Hematopoietic multipotent progenitor cell treated with erythropoietin and hydrocortisone succinate and interleukin-3 and kit ligand, for 17 days (in vitro differentiated cells): ENCODE measurements at places on chromosomes 6 and 20.

GRCh38 chr6:167130712-167131684 lies 8.1 kb downstream of the CCR6 start:
- no peak for DNase-seq

DNA sequence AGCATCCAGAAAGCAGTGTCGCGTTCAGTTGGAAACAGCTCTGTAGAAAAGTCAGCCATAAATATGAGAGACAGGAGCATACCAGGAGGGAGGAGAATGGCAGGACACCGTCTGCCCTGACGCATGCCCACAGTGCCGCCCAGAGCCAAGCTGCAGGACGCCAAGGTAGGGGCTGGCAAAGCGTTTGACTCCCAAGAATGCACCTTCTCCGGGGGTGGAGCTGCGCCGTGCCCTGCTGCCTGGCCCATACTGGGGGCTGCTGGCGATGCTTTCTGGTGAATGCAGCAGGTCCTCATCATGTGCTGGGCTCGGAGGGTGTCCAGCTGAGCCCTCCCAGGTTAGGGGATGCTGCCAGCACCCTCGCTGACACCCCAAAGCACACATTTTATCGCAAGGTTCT lies 349.8 kb downstream of the CDH4 start:
- DNase-seq = no peak

DNA sequence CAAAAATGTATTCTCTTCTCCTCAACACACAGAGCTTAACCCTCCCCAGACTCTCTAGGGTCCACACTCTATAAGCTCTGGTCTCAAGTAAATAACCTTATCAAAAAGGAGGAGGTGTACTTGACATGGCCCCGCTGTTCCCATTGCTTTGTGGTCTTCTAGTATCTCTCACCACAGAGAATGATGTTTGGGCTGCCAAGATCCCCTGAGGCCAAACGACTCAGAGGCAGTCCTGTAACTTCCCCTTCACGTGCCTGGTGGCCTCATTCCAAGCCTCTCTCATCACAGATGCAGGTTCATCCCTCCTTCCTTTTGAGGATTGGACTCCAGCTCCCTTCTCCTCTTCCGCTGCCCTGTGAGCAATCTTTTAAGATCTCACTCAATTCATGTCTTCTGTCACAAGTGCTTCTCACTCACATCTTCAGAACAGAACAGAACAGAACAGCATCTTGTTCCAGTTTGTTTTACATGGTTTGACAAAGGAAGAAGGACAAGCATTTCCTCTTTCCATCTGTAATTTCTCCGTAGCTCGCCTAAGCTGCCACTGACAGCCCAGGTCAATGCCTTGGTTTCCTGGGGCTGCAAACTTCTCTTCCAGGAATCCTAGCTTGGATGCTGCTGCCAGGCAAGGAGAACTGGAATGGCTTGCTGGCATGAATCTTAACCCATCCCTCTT lies 541.5 kb downstream of the CD83 start:
- DNase-seq = no peak

DNA sequence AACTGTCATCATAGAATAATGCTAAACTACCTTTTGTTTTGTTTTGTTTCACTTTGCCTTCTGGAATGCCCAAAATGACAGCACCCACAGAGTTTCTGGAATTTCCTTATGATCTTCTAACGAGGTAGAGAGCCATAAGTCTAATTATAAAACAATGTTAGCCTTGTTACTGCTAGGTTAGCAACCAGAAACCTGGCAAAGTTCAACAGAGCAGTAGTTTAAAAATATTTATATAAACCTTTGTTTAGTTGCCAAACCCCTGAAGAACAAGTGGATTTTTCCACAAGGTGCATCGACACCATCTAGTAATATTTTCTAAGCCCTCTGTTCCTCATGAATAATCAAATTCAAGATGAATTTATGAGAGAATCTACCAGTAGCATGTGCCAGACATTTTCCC lies 27.6 kb upstream of the IPCEF1 start:
- no peak for DNase-seq

- no peak for DNase-seq
These were observed 464.8 kb downstream of the CBLN4 start for GRCh38 chr20:55540486-55540885.

- no peak for DNase-seq
These were observed 214.8 kb upstream of the RREB1 start for GRCh38 chr6:6892744-6893583.

GRCh38 chr20:24481173-24481572 lies 11.7 kb downstream of the SYNDIG1 start:
- DNase-seq = no peak

GRCh38 chr6:46338131-46338530 lies 153.1 kb downstream of the RCAN2 start:
- no peak for DNase-seq

DNA sequence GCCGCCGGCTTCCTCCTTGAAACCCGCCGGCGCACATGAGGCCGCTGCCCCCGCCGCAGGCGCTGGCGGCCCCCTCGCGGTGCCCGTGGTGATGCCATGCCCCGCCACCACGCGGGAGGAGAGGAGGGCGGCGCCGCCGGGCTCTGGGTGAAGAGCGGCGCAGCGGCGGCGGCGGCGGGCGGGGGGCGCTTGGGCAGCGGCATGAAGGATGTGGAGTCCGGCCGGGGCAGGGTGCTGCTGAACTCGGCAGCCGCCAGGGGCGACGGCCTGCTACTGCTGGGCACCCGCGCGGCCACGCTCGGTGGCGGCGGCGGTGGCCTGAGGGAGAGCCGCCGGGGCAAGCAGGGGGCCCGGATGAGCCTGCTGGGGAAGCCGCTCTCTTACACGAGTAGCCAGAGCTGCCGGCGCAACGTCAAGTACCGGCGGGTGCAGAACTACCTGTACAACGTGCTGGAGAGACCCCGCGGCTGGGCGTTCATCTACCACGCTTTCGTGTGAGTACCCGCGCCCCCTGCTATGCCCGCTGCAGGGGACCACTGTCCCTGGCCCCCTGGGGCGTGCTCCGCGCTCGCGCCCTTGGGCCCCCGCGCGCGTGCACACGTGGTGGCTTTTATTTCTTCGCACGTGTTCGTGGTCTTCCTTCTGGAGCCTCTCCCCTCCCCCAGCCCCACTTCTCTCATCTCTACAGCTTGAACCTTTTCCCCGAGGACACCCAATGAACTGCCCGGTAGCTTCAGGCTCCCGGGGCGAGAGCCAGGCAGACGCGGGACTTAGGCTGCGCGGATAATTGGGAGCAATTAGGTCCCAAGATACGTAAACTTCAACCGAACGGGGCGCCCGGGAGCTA lies 453 bp downstream of the KCNQ5 start:
- no peak for DNase-seq

GRCh38 chr6:26474439-26474881 lies 16.7 kb downstream of the BTN2A1 start:
- no peak for DNase-seq

DNA sequence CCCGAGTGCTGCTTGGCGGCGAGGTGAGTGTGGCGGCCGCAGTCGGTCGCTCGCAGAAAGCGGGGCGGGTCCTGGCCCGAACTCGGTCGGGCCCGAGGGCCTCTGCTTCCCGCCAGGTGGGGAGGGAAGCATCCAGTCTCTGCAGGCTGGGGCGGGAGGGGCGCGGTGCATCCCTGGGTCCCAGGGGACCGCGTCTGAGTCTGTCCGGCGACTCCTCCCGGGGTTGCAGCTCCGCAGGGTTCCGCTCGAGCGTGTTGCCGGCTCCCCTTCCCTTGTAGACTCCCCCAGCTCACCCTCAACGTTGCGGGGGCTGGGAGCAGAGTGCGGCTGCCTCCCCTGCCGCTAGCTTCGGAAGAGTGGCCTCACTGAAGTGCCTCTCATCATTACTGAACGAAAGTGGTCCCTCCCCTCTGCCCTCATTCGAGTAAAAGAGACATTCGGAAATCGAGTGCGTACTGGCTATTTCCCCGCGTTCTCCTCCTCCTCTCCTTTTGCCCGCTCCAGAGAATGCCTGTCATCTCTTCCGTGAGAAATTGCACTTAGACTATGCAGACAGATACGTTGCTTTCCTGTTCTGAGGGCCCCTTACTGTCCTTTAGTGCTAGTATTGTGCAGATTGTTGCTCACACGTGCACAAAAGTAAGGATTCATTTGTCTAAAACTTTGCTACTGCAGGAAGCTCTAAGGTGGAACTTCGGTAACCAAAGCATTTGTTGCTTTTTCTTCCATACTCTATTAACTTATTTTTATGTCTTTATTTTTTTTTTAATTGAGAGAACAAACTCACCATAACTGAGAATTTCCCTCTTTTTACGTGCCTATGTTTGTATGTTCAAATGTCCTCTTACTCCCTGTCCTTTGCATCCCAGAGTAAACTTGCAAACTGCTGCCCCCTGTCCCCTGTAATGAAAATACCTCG lies 751 bp downstream of the MAP3K4 start:
- peak; percentile 67 for DNase-seq

GRCh38 chr20:17503301-17504065 lies 27.7 kb downstream of the BFSP1 start:
- peak; percentile 24 for DNase-seq

DNA sequence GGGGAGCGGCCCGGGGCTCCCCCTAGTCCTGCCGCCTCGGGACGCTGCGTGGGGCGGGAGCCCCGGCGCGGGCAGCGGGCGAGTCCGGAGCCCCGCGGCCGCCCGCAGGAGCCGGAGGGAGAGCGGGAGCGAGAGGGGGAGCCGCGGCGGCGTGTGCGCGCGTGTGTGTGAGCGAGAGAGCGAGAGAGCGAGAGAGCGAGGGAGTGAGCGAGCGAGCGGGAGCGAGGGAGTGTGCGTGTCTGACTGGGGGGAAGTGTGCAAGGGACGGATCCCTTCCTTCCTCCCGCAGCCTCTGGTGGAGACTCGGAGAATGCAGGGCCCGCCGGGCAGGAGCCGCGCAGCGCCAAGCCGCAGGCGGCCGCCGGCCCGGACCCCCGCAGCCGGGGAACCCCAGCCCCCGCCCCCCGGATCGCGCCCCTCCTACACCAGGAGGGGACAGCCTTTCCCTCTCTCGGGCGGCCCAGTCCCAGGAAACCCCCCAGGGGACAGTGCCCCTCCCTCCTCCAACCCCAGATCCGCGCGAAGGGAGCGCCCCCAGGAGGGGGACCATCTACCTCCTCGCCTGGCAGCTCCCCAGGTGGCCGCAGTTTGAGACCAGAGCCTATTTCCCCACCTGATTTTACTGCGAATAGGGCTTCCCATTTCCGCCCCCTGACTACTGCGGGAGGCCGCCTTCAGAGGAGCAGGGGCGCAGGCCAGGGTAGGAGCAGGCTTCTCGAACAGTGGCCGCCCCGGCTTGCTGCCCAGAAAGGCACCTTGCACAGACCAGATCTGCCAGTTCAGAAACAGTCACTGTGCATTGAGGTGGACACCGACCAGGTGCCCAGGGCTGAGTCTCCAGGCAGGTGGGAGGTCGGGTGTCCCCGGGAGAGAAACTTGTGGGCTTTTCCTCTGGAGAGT lies at the start of gene CDH22:
CDH22 (minus strand) TSS at position 241 of the 900 bp plus-strand sequence. CDS start 57,204 bp downstream, outside the sequence.
- DNase-seq = no peak

- DNase-seq = no peak
These were observed 495 bp upstream of the ARMC2 start for GRCh38 chr6:108847738-108848115.

- no peak for DNase-seq
These were observed 527.8 kb downstream of the RFPL4B start for GRCh38 chr6:112874881-112875280.

GRCh38 chr20:8019246-8019997 lies at the start of gene TMX4:
TMX4 (minus strand) TSS chr20:8019761; CDS start chr20:8019613, 148 bp downstream.
- peak; percentile 91 for DNase-seq

DNA sequence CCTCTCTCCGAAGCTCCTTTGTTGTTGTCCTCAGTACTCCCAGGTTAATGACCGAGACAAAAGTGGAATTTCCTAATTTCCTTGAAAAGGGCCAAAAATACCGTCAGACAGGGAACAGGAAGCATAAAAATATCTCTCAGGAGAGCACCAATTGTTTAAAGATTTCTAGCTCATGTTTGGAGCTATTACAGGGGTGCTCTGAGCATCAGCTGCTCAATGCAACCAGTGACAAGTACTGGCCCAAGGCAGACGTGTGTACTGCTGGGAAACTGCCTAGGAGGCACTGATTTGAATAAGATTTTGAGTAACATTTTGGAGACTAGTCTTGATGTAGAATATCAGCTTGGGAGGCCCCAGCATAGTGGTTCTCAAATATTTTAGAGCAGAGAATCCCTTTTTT lies 17.3 kb downstream of the LAMA4 start:
- DNase-seq = no peak

DNA sequence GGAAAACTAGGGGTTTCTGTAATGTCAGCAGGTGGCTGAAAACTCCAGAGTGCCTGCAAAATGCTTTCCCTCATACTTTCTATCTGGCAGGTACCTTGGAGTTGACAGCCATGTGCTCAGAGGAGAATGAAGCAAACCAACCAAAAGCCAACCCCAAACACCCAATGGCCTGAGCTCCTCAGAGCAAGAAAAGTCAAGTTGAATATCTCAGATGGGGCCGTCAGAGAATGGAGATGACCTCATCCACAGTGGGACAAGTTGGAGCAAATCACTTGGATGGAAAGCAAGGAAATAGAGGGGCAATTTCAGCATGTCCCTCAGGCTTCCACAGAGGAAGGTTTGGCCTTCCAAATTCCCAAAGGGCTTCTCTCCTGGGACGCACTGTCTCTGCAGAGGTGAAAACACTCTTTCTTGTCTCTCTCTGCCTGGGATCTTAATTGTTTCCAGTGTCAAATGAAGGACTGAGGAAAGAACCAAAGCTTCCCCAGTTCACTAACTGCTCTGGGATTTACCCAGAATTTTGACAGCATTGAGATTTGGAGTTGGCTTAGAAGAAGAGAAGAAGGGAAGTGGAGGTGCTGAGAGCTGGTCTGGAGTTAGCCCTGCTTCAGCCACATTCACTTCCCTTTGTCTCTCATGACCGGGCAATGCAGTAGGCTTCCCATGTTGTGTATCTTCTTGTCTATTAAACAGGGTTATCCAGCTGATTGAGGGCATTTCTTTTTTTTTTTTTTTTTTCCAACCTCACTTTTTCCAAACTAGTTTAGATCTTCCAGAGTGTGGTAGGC lies 42.2 kb downstream of the PRND start:
- no peak for DNase-seq
